Stimulated activated CD8-positive, alpha-beta memory T cell treated with anti-CD3 and anti-CD28 coated beads, Interleukin-2, amount 100 ng/mL, for 1 hour (primary cell): ENCODE measurements at places on chromosomes 16 and 17.

GRCh38 chr17:41844971-41845370, 7.3 kb downstream of the KLHL10 start:
- no peak for DNase-seq

- DNase-seq = no peak
Observed at GRCh38 chr16:31301708-31302400, 42.1 kb downstream of the ITGAM start.

- no peak for DNase-seq
Observed at GRCh38 chr17:79132271-79133064, 57.8 kb downstream of the ENGASE start.

DNA sequence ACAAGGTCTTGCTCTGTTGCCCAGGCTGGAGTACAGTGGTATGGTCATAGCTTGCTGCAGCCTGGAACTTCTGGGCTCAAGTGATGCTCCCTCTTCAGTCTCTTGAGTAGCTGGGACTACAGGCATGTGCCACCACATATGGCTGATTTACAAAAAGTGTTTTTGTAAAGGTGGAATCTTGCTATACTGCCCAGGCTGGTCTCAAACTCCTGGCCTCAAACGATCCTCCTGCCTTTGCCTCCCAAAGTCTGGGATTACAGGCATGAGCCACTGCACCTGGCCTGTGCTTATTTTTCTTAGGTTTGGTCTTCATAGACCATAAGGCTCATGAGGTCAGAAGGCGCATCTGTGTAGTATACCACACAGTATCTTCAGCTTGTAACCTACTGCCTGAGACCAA, 5.3 kb downstream of the CLEC19A start:
- DNase-seq = no peak

DNA sequence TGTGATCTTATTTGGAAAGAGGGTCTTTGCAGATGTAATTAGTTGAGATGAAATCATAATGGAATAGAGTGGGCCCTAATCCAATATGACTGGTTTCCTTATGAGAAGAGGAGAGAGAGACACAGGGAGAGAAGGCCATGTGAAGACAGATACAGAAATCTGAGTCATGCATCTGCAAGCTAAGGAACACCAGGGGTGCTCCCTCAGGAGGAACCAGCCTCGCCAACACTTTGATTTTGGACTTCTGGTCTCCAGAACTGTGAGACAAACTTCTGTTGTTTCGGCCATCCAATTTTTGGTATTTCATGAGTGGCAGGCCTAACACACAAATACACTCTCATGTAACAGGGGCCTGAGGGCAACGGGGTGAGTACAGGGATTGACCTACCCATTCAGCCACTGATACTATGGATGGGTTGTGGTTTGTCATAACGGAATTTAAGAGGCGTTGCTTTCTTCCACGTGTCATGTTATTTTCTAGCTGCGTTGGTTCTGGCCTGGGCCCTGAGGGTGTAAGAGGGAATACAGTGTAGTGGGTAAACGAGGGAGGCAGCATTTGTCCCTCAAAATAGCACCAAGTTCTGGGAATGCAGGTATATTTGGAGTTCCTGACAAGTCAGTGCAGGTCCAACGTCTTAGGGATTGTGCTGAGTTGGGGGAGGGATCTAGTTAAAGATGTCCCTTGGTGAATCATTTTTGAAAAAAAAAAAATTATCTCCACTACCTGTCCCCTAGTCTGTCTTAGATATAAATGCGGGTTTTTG, 17.7 kb downstream of the PLCG2 start:
- DNase-seq = no peak

GRCh38 chr17:73205459-73205961, 12.7 kb downstream of the COG1 start:
- DNase-seq = no peak

DNA sequence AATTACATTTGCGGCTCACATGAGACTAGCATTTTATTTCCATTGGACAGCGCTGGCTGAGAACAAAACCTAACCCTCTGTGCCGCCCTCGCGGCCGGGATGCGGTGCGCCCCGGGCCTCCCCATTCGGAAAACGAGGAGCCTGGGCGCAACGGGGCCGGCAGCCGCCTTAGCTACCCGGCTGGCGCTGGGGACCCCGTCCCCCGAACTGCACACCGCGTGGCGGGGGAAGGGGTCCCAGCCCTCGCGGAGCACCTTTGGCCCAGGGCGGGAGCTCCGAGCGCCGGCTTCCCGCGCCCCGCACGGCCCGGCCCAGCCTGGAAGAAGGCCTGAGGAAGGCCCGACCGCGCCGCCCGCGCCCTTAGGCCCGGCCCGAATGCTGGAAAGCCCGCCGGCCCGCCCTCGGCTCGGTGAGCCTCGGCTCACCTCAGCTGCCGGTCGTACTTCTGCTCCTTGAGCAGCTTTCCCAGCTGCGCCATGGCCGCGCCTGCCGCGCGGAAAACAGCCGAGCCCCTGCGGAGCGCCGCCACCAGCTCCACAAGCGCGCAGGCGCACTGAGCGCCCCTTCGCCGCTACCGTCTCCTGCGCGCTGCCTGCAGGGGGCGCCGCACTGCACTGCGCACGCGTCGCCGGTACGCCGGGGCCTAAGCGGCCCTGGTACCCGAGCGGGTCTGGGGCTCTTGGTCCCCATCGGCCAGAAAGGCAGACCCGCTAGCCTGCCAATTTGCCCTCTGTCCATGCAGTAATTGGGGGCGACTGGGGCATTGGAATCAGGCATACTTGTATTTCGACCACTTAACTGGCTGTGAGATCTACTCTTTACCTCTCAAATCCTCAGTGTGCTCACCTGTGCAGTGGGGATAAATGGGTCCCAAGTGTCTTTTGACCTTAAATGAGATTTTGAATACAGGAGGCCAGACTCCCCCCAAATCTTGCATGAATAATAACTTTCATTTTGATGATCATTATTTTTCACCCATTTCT, at the start of gene NAE1:
Gene NAE1 (minus strand): TSS at position 555 of the 983 bp plus-strand sequence. CDS start 77 bp downstream, at position 478.
- peak; percentile 84 for DNase-seq

GRCh38 chr16:73616166-73616753, 568.3 kb upstream of the ZFHX3 start:
- DNase-seq = no peak

- DNase-seq = no peak
Observed at GRCh38 chr17:16283705-16284104, 66.7 kb downstream of the PIGL start.

DNA sequence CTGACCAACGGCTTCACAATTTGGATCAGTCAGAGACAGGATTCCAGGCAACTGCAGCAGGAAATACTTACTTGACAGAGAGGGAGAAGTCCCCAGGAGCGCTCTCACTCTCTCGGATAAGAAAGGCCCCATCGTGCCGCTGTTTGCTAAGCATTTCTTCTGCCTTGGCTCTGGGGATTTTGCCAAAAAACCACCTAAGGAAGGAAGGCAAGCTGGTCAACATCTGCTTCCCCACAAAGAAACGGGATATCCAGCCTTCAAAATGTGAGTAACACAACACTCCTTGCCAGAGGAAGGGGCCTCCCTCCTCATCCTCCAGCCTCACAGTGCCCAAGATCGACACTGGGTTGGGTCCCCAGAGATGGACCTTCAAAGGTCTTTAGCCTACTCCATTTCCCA, 36.6 kb upstream of the SLC25A19 start:
- DNase-seq = no peak

DNA sequence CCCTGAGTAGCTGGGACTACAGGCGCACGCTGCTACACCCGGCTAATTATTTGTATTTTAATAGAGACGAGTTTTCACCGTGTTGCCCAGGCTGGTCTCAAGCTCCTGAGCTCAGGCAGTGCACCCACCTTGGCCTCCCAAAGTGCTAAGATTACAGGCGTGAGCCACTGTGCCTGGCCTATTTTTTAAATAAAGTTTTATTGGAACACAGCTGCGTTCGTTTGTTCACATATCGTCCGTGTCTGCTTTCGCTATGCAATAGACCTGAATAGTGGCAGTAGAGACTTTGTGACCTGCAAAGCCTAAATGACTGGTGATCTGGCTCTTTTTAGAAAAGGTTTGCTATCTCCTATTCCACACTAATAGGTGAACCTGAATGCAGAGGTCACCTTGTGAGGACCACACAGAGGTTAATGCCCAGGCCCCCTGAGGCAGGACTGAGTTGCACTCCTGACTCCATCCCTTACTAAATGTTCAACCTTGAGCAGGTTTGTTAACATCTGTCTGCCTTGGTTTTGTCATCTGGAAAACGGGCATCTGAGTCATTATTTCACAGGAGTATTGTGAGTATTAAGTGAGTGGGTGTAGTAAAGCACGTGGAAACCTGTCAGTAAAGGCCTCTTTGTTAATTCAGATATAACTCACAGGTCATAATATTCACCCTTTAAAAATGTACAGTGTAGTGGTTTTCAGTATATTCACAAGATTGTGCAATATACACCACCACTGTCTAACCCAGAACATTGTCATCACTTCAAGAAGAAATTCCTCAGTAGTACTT, 157.5 kb upstream of the CACNG5 start:
- DNase-seq = no peak

GRCh38 chr17:61849674-61850073, 13.7 kb downstream of the BRIP1 start:
- no peak for DNase-seq

- no peak for DNase-seq
Observed at GRCh38 chr17:6704470-6705052, 8.6 kb downstream of the SLC13A5 start.

- DNase-seq = no peak
Observed at GRCh38 chr17:77961741-77962140, 3.2 kb downstream of the TNRC6C start.

- DNase-seq = no peak
Observed at GRCh38 chr17:34393401-34393800, 30.4 kb upstream of the CCL1 start.

DNA sequence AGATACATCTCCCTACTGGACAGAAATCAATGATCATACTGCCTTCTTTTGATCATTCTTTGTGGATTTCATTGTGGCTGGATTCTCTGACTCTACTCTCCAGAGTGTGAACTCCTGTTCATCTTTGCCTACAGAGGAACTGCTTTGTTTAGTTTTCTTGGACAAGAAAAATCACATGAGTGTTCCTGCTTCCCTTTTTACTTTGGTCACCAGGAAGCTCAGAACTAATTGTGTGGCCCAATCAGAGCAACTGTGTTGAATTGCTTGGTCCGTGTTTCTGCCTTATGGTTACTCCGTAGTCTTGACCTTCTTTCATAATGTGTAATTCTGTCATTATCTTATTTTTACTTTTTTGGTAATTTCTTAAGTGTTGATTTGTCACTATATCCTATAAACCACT, 97.0 kb downstream of the MAF start:
- no peak for DNase-seq

- no peak for DNase-seq
Observed at GRCh38 chr16:7644176-7644575, 311.5 kb downstream of the RBFOX1 start.

GRCh38 chr17:13429201-13429600, 172.5 kb downstream of the HS3ST3A1 start:
- no peak for DNase-seq

- no peak for DNase-seq
Observed at GRCh38 chr17:46935658-46936266, 12.8 kb downstream of the GOSR2 start.

GRCh38 chr17:21495281-21495680, 119.1 kb downstream of the KCNJ12 start:
- DNase-seq = no peak

GRCh38 chr16:52128361-52128760, 418.6 kb downstream of the TOX3 start:
- no peak for DNase-seq

GRCh38 chr16:22400900-22401299, 26.5 kb upstream of the CDR2 start:
- DNase-seq = no peak

DNA sequence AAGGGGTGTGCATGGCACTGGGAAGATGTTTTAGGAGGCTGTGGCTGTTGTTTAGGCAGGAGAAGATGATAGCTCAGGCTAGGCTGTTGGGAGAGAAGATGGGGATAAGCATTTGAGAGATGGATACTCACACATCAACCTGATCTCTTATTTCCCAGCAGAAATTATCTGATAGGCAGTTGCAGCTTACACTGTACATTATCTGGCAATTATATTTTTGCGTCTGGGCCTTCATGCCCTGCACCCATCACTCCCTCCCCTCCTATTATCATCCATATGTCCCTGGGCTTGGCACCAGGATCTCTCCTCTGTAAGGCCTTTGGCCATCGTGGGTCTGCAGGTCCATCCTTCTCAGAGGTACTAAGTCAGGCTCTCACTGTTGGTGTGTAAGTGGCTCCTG, 401.0 kb upstream of the EEF2KMT start:
- no peak for DNase-seq

DNA sequence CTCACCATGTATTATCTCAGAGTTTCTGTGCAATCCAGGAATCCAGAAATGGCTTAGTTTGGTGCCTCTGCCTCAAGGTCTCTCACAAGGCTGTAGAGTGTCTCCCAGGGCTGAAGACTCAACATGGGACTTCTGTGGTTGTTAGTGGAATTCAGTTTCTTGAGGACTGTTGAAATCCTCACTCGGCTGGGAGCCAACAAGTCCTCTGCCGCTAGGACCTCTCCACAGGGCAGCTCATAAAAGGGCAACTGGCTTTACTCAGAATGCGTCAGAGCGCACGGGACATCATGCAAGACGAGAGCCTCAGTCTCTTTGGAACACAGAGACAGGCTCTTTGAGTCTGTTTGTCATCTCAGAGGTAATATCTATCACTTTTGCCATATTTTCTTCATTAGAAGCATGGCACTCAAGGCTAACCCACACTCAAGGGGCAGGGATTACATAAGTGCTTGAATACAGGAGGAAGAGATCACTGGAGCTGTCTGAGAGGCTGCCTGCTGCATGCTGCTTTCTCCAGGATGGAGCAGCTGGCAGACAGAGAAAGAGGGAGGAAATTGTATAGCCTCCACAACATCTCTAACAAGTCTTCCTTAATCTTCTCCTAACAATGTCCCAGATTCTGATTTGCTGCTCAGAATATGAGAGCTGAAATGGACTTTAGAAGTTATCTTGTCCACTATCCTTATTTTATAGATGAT, 97.5 kb upstream of the ASIC2 start:
- no peak for DNase-seq

DNA sequence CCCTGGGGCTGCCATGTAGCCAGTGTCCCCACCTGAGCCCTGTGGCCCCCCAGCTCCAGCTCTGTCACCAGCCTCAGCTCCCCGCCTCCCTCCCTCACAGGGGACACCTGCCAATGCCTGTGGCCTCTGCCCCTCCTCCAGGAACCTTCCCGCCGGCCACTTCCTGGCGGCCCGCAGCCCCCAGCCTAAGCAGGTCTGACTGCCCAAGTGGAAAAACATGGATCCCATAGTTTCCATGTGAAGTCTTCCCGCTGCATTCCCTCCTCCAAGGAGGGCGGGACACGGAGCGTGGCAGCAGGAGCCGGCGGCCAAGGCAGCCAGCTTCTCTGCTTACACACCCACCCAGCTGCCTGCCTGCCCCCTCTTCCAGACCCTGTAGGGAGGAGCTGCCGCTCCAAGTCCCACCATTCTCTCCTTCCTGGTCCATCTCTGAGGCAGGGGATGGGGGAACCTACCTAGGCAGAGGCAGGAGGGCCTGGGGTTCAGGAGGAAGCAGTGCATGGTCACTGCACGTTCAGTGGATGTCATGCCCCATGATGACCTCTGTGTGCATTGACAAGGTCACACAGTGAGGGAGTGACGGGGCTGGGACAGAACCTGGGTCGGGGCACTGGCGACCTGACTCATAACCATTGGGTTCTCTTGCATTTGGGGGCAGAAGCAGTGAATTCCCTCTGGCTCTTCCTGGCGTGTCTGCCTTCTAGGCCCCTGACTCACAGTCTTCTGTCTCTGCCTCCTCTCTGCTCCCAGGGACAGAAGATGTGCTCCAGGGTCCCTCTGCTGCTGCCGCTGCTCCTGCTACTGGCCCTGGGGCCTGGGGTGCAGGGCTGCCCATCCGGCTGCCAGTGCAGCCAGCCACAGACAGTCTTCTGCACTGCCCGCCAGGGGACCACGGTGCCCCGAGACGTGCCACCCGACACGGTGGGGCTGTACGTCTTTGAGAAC, 8.7 kb downstream of the VASN start:
- no peak for DNase-seq
